ENCODE measurements at places on chromosomes 6 and 20.

DNA sequence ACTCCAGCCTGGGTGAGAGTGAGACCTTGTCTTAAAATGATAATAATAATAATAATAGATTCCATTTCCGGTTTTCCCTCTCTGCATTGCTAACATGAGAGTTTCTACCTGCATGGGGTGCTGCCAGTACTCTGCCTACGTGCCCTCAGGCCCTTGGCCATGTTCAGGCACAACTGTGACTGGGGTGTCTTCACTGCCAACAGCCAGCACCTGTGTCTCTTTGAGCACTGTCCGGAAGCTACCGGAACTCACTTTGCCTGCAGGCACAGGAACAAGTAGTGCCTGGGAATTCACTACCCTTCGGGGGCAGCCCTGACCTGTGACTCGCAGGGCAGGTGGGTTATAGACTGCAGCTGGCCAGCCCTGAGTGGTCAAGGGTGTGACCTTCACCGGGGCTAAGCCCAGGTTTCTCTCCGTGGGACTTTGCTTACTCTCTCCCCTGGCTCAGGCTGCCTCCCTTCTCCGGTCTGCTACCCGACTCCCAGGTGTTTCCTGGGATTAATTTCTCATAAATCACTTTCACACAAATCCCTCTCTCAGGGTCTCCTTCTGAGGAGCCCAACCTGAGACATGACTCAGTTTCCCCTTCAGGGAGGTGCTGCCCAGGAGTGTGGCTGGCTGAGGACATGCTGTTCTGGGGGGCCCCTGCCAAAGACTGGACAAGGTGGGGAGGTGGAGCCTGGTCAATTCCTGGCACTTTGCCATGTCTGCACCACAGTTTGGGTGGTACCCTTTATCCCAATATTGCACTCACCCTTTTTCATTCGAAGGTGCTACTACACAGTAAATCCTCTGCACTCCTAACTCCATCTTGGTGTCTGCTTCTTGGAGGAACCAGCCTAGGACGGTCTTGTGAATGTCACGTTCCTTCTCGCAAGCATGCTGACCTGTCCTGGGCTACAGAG lies 79.5 kb upstream of the RALGAPA2 start:
- DNase-seq = no peak

DNA sequence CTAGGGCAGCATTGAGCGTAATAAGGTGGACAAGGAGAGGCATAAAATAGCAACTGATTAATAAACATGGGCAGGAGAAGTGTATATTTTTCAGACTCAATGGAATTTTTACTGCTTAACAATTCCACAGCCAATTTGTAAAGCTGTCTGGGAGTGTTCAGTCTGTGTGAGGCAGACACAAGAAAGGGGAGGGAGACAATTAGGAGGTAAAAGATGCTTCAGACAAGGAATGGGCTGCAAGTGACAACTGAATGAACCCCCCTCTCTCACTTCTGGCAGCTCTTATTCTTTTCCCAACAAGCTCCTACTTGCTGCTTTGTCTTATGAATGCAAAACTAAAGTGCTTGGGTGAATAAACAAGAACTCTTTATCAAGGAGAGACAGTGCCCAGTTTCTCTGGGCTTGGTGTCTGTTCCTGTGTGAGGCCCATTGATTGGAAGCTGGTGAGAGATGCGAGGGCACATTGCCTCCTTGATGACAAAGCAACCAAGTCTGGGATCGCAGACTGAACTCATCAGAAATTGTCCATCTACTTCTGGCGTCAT lies 575.3 kb downstream of the RNF144B start:
- no peak for DNase-seq

- DNase-seq = no peak
Observed at GRCh38 chr6:11791354-11792107, 12.9 kb upstream of the ADTRP start.

GRCh38 chr20:50306478-50307423 lies 116.1 kb downstream of the CEBPB start:
- no peak for DNase-seq

DNA sequence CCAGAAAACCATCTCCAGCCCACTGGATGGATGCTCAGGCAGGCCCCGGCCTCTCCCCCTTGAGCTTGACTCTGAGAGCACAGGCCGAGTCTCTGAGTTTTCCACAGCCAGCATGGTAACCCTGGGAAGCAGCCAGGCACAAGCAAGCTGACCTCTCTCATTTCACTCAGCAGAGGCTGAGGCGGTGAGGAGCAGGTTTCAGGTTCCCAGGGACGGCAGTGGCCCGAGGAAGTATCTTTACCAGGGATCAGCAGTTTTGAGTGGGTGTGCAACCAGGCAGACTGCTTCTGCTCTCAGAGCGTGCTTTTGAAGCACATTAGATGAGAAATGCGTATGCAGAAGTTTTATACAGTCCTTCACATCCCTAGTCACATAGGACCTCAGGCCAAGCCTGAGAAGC lies 12.6 kb downstream of the HCK start:
- no peak for DNase-seq

DNA sequence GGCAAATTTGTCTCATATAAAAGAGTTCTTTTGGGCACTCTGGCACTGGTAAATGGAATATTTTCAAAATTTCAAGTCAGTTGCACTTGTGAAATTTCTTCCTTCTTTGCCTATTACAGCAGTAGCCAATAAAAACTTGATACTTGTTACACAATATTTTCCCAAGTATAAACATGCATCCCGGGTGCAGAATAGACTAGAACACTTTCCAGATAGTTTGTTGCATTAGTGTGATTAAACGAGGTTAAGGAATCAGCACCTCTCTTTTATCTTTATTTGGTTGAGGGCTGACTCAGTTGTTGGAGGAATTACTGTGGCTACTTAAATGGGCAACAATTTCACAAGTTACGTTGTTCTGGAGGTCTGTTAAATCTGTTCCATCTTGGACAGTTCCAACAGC lies 467.5 kb downstream of the CDKAL1 start:
- DNase-seq = no peak

DNA sequence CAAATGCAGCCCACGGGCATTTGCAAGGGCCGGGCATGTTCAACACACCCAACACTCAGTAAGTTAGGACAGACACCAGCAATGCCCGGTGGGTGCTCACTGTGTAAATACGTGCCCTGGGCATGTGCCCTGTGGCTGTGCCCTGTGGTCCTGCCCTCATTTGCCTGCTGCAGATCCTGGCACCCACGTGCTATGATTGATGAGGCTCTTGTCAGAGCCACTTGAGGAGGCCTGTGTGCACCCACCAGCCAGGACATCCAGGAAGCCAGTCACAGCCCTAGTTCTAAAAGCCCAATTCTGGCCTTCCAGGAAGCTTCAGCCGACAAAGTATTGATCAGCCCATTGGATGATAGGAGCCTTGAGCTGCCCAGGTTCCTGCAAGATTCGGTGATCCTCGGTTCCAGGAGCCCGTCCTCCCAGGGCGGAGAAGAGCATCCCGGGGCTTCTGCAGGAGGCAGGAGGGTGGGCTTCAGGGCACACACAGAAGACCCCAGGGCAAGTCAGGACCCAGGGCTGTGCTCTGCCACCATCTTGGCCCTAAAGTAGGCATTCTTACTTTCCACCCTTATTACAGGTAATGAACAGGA lies 223.9 kb downstream of the PREX1 start:
- peak; percentile 44 for DNase-seq

DNA sequence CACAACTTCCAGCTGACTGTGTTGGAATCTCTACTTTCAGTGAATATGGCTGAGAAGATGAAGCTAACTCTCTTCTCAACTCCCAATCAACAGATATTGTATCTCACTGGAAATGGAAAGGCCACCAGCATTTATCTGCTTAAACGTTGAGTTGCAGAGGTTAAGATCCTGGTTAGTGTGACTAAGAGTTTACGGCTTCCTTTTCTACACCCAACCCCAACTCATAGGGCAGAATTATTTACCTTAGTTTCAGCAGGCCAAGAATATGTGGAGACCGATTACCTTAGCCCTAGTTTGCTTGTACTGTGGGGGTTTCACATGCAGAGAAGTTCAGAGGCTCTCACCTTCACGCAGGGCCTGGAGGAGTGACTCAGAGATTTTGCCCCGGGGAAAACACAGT lies 1026.6 kb downstream of the EYS start:
- DNase-seq = no peak

GRCh38 chr20:33522256-33522820 lies 32.4 kb downstream of the CBFA2T2 start:
- no peak for DNase-seq

DNA sequence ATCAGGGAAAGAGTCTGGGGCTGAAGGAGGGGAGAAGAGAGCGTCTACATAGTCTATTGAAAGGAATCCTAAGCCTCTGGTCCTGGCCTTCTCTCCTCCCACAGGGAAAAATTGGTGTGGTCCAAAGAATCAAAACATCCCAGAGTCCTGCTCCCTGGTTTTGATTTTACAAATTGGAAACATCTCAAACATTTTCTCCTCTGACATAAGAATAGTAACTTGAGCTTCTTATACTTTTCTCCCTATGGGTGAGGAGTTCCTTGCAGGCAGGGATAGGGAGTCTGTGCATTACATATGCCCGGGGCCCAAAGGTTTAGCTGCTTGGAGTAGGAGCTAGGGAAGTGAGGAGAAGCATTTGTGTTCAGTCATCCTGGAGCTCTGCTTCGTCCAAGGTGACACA lies 120.0 kb upstream of the GGTLC1 start:
- DNase-seq = no peak

- DNase-seq = no peak
Observed at GRCh38 chr20:11401988-11402387, 515.7 kb upstream of the BTBD3 start.

- no peak for DNase-seq
Observed at GRCh38 chr6:31844507-31844906, 17.0 kb downstream of the HSPA1B start.

GRCh38 chr6:75747152-75747992 lies 1.7 kb upstream of the MYO6 start:
- DNase-seq = no peak

GRCh38 chr6:148367411-148368024 lies 24.9 kb downstream of the SASH1 start:
- DNase-seq = peak; percentile 35

DNA sequence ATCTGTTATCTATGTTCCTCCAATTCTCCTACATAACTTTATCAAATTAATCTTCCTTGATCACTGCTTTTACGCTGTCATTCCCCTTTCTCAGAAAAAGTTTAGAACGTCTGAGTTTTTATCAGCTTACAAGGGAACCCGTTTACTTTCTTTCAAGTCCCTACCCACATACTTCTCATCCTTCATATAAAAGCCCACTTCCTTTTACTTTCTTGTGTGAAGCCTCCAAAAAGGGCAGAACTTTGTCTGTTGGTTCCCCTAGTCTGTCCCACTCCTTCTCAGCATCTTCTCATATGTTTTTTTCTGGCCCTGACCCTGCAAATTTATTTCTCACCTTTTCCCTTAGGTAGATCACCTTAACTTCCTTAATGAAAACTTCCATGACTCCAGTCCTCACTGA lies 106.1 kb downstream of the TFAP2B start:
- no peak for DNase-seq

GRCh38 chr6:132763269-132763668 lies 5.6 kb upstream of the VNN2 start:
- DNase-seq = peak; percentile 83

DNA sequence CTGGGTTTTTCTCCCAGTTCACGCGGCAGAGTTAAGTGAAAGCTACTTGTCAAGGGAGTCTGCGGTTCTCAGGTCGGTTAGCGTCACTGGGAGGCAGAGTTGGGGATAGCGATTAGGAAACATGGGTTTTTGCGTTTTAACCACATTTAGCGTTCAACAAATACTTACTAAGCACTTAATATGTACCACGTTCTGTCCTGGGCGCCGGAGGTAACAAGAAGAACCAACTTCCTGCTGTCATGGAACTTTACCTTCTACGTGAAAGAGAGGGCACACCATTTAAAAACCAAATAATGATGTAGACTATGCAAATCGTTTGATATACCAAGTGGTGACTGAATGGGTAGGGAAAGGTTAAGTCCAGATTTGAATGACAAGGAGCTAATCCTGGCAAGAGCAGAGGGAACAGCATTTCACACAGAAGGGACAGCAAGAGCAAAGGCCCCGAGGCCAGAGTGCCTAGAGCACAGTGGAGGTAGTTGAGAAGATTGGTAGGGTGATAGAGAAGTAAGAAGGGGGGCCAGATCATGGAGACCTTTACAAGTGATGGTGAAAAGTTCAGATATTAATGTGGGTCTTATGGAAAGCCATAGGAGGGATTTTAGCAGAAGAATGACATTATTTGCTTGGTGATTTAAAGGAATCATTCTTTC lies 744 bp downstream of the RIOK1 start:
- peak; percentile 77 for DNase-seq

- DNase-seq = no peak
Observed at GRCh38 chr20:38759106-38759505, 10.8 kb downstream of the ACTR5 start.

- DNase-seq = no peak
Observed at GRCh38 chr6:144305985-144306384, 20.9 kb downstream of the UTRN start.
